PC-3 (cell line): ENCODE measurements at places on chromosomes 12 and 14. TPM values are rescaled to one million over a fixed set of nuclear protein-coding genes. Genes with fewer than 3 reads are reported as not detected.

- no peak for DNase-seq
Measured at GRCh38 chr14:96088074-96088473, 48.9 kb downstream of the C14orf132 start.

- no peak for DNase-seq
Measured at GRCh38 chr12:2016862-2017545, 12.7 kb upstream of the DCP1B start.

DNA sequence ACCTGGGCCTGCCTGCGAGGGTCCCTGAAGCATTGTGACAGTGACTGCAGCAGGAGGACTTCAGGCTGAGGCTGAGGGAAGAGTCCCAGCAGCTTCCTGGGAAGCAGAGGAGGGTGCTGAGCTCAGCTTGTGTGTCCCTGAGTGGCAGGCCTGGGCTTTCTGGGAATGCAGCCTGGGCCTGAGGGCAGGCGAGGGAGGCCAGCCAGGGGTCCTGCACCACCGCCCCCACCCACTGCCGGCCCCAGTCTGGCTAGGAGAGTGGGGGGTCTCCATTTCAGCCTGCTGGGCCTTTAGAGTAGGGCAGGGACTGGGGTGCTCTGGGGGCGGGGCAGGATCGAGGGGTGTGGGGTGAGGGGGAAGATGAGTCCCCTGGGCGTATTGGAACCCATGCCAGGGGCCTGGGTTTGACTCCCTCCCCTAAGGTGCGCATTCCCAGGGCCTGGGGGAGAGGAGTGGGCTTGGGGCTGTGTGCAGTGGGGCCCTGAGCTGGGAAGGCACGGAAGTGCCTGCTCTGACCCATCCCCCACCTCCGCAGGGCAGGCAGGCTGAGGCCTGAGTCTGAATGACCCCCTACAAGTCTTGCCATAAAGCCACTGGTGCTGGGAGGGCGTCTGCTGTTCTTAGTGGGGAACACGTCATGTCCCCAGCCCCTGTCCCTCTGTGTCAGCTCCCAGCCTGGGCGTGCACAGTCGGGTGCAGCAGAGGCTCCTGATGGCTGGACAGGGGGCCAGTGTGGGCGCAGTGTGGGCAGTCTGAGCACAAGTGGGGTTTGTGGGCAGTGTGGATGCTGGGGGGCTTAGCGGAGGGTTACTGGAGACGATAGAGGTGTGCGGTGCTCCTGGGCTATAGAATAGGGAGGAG is 46.4 kb downstream of the KRT80 start:
- DNase-seq = peak; percentile 30

DNA sequence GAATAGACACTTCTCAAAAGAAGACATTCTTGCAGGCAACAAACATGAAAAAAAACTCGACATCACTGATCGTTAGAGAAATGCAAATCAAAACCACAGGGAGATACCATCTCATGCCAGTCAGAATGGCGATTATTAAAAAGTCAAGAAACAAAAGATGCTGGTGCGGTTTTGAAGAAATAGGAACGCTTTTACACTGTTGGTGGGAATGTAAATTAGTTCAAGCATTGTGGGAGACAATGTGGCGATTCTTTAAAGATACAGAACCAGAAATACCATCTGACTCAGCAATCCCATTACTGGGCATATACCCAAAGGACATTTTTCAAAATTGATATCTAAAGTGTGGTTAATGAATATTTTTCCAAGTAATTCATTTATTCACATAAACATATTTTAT is 39.6 kb upstream of the LIN7A start:
- DNase-seq = no peak

DNA sequence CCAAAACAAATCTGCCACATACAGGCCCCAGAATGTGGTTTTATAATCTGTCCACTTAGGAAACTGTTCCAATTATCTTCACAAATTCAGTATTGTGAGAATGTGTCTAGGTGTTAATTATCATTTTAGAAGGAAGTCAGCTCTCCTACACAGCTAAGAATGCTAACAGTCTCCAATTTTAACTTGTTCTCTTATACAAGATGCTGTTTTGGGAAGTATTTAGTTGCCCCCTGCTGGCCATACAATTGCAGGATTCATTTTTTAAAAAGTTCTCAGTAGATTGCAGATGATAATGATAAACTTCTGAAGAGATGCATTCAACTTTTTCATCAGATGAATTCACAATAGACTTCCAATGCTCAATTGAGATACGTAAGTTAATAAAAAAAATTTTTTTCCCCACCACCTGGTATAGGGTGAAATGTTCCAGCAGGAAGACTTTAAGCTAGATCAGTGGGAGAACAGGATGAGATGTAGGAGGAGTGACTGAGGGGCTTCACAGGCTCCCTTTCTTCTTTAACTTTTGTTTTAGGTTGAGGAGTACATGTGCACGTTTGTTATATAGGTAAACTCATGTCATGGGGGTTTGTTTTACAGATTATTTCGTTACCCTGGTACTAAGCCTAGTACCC is 27.3 kb upstream of the OSBPL8 start:
- DNase-seq = peak; percentile 60

GRCh38 chr12:53292426-53292825 is 2.9 kb upstream of the PFDN5 start:
- no peak for DNase-seq

GRCh38 chr12:50215033-50215432 is 47.9 kb upstream of the CERS5 start:
- DNase-seq = peak; percentile 87

DNA sequence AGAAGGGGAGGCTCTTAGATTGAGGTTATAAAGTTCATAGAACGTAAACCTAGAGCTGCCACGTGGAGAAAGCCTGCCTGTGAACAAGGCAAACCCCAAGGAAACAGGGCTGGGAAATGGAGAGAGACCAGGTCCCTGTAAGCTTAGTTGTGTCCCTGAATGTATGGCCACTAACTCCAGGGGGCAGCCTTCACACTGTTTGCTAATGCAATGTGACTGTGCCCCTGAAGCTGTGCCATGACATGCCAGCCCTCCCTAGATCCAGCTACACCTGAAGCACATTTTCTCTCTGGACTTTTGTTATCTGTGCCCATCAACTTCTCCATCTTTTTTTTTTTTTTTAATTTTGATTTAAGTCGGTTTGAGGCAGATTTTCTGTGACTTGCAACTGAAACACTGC is 60.6 kb upstream of the TMCC3 start:
- DNase-seq = peak; percentile 33

The OR4E2 gene
- not detected in 2 replicates for total RNA-seq

The TMTC1 gene
- 5.8 TPM in 2 replicates for total RNA-seq

GRCh38 chr12:52824741-52825410 is 9.2 kb downstream of the KRT79 start:
- no peak for DNase-seq

- DNase-seq = no peak
Measured at GRCh38 chr12:59820594-59821011, 224.8 kb downstream of the SLC16A7 start.

The RPL10L gene
- total RNA-seq = not detected in 2 replicates

DNA sequence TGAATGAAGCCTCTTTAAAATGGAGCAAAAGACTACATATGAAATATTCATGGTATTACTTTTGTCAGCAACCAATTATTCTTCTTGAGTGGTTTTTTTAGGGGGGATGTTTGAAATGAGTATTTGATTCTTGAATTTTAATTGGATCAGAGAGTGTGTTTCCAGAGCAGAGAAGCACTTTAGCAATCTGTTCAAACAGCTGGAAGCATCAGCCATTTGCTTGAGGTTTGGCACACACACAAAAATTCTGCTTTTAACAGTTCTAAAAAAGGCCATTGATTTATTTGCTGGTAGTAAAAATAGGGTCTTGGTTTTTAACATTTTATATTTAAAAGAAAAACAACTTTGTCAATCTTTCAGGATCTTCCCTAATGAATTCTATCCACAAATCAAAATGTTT is 292.7 kb downstream of the LRFN5 start:
- peak; percentile 9 for DNase-seq

The HOXC4 gene
- total RNA-seq = 1.8 and 2.6 TPM in 2 replicates

GRCh38 chr12:24937553-24938244 is 11.2 kb downstream of the BCAT1 start:
- DNase-seq = no peak

DNA sequence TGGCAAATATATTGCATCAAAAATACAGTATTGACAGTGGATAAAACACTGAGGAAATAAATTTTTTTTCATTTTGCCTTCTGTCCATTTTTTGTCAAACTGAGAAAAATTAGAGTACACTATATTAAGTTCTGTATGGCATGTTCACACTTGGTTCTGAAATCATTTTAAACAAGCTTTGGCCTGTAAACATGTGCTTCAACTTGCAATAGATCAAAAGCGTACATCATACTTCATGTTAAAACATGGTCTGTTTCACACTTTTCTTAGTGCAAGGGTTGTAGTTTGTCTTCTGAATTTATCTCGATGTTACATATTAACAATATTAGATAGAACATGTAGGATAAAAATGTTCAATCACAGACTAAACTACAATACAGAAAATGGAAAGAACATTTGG is 208.0 kb downstream of the PCNX1 start:
- DNase-seq = no peak

DNA sequence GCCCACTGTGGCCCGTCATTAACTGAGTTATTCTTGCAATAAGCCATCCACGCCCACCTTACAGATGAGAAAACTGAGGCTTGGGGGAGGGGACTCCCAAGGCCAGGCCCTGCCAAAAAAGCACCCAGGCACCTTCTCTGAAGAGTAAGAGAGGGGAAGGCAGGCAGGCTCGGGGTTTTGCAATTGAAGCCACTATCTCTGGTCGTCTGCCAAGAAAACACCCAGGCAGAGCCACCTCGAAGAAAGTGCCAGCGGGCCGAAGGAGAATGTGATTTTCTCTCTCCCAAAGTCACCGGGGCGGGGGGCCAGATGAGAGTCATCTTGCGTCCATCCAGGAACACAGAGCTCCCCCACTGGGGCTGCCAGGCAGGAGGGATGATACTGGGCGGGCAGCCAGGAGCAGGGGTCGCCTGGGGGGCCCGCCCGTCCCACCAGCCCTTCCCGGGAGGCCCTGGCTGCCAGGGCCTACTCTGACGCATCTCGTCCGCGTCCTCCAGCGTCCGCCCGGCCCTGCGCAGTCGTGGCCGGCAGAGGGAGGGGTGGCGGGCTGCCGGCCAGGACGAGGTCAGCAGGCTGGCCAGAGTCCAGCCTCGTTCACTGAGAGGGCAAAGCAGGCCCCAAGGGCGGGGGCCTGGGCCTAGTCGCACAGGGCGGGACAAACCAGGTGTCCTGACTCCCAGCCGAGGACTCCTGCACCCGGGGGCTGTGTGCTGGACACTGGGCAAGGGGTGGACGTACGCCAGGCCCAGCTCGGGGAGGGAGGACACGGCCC is 74.3 kb downstream of the RFLNA start:
- peak; percentile 81 for DNase-seq

DNA sequence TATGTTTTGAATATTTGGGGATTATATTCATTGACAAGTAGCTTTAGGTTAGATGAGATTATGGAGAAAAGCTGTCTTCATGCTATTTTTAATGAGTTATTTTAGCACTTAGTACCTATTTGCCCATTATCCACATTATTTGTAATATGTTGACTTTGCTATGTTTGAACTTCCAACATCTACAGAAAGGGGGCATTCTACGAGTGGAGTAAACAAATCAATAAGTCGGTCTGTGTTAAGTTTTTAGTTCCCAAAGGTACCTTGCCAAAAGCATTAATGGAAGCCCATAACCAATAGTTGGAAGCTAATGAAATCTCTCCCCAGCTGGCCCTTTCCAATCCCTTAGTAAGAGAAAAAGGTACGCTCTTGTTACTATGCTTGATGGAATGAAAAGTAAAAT is 250.0 kb upstream of the E2F7 start:
- DNase-seq = no peak

- no peak for DNase-seq
Measured at GRCh38 chr12:5260086-5260485, 171.8 kb upstream of the NTF3 start.

DNA sequence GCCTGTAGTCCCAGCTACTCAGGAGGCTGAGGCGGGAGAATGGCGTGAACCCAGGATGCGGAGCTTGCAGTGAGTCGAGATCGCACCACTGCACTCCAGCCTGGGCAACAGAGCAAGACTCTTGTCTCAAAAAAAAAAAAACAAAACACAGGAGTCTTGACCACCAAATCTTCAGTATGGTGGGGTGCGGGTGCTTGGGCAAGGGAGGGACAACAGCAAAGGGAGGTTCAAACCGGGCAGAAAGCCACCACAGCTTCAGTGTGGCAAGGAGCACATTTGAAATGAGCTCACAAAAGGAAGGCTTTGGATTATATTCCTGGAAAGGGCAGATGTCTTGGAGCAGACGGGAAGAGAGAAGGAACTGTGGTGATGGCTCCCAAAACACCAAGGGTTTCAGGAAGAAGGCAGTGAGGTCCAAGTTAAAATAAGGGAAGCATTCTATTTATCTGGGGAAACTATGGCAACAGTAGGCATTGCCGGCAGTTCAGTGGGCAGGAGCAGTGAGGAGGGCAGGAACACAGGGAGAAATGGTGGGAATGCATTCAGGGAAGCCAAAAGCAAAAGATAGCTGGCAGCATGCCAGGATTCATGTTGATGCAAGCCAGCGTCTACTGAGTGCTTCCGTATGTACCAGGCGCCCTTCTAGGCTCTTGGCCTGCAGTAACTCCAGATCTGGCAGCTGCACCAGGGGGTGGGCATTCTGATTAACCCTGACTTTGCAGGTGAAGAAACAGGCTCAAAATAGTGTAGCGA is 51.0 kb upstream of the SRSF5 start:
- DNase-seq = no peak

The GLI1 gene
- total RNA-seq = 3.0 TPM in 1 of 2 replicates, not detected in the other

- no peak for DNase-seq
Measured at GRCh38 chr12:114752217-114752616, 68.2 kb upstream of the TBX3 start.

- DNase-seq = peak; percentile 18
Measured at GRCh38 chr12:120376416-120376815, 7.5 kb upstream of the MSI1 start.

DNA sequence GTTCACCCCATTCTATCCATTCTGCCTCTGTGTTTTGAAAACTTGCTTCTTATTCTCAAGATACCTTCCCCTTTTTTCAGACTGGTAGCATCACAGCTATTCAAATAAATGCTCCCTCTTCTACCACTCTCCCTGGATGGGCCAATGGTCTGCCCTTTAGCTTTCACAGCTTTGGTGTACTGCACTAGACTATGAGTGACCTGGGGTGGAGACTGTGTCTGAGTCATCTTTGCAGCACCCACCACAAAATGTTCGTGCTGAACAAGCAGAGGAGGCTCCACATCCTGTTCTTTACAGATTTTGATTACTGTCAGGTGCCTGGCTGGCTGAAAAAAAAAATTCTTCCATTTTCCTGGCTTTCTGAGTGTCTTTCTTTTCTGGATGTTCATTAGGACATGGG is 1104.1 kb upstream of the TMEM132C start:
- peak; percentile 78 for DNase-seq

The P2RX2 gene
- not detected in 2 replicates for total RNA-seq

The TTC9 gene
- 3.6 and 4.1 TPM in 2 replicates for total RNA-seq

GRCh38 chr12:24896171-24896570 is 52.7 kb downstream of the BCAT1 start:
- no peak for DNase-seq

GRCh38 chr14:83425706-83426105 is 1892.1 kb upstream of the SEL1L start:
- DNase-seq = no peak

- peak; percentile 70 for DNase-seq
Measured at GRCh38 chr12:39145175-39145999, 240.0 kb upstream of the CPNE8 start.

The AQP6 gene
- total RNA-seq = not detected in 2 replicates

The ZNF84 gene
- total RNA-seq = 3.2 and 12.9 TPM in 2 replicates

- no peak for DNase-seq
Measured at GRCh38 chr12:20453756-20454310, 85.5 kb downstream of the PDE3A start.

- peak; percentile 10 for DNase-seq
Measured at GRCh38 chr14:67768219-67768618, 48.2 kb downstream of the ZFYVE26 start.

GRCh38 chr14:91303091-91303923 is 58.8 kb upstream of the GPR68 start:
- peak; percentile 32 for DNase-seq

The LRRC9 gene
- not detected in 2 replicates for total RNA-seq

The NDRG2 gene
- 4.0 and 4.7 TPM in 2 replicates for total RNA-seq

The OTX2 gene
- not detected in 2 replicates for total RNA-seq
